Hepatocyte (in vitro differentiated cells): ENCODE measurements at places on chromosomes 13 and 19.
A peak's percentile ranks its signal among the peaks of the same experiment; 100 is the strongest.

DNA sequence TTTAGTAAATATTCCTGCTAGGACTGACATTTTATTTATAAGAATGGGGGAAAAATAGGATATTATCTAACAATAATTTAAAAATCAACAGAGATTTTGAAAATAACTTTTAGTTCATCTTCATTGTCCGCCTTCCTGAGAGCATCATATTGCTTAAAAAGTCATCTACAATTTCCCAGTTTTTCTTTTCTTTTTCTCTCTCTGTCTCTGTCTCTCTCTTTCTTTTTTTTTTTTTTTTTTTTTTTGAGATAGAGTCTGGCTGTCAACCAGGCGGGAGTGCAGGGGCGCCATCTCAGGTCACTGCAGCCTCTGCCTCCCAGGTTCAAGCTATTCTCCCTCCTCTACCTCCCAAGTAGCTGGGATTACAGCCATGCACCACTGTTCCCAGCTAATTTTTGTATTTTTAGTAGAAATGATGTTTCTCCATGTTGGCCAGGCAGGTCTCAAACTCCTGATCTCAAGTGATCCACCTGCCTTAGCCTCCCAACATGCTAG lies 276.3 kb downstream of the DACH1 start:
- DNase-seq: no peak

DNA sequence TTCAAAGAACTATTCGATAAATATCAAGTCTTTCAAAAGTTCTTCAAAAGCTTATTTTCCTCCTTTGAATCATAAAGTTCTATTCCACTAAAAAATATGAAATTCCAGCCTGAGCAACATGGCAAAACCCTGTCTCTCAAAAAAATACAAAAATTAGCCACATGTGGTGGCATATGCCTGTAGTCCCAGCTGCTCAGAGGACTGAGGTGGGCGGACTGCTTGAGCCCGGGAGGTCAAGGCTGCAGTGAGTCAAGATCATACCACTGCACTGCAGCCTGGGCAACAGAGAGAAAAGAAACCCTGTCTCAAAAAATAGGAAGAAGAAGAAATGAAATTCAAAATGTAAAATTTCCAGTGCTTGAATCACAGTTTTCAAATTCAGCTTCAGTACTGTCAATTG lies 24.6 kb downstream of the CAB39L start:
- DNase-seq: no peak

DNA sequence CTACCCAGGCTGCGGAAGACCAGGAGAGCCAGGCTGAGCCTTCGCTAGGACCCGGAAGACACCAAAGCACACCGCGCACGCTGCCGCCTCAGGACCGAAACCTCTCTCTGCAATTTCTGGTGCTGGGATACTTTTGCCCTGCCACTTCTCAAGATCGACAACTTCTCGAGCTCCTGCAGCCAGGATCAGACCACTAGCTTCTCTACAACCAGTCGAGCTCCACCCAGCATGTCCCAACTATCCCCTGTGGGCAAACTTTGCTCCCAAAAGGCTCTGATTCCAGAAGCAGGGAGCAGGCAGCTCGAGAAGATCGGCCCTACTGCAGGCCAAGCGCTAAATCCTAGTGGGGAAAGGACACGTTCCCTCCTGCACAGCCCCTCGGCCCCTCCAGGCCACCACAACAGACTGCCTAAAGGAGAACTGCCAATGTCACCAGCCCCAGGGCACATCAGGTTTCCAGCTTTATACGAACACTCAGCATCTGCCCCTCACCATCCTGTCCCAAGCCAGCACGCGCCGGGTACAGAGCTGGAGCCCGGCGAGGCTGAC lies 979 bp downstream of the AKAP8 start:
- DNase-seq: peak; percentile 77

- DNase-seq: no peak
Observed at GRCh38 chr13:97077341-97077740, 83.1 kb upstream of the OXGR1 start.

DNA sequence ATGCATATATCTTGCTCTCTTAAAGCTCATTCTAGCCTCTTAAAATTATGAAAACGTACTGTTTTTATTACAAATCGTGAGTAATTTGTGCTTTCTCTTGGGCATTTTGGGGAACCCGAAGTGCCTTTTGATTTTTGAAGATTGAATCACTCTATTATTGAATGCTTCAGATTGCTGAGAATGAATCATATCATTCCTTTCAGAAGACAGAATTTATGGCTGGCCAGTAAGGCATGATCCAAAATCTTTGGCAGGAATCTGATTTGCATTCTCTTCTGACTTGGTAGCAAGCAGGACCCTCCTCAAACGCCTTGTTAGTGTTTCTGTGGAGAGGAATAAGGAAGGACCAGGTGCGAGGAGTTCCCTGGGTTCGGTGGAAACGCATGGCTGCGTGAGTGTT lies 49.5 kb downstream of the STARD13 start:
- DNase-seq: no peak

GRCh38 chr19:18814063-18814462 lies 17.7 kb upstream of the UPF1 start:
- DNase-seq: no peak

DNA sequence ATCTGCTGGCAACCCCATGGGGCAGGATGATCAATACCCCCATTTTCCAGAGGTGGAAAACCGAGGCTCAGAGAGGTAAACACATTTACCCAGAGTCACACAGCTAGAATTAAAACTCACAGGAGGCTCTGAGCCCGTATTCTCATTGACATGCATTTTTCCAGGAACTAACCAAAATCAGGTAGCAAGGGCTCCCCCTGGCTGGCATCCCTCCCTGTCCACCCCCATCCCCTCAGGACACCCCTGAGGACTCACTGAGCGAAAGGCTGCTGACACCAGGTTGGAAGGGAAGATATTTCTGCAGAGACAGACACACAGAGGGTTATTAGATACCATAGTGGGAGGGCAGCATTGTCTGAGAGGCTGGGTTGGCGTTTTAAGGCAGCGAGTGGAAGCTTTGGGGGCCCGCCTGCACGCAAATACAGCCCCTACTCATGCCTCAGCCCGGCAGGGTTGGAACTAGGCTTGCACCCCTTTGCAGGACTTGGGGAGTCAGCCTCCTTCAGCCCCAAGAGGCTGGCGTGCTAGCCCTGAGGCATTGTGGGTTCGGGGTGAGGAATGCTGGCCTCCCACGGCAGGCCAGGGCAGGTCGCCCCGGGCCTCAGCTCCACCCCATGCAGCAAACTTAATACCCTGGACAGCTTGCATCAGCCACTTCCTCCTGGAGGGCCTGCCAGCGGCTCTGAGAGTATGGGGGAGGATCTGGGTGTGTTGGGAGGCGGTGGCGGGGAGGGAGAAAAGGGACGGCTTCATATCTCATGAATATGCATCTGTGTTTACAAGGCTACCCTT lies 3.9 kb downstream of the SLC1A5 start:
- DNase-seq: peak; percentile 84

- DNase-seq: no peak
Observed at GRCh38 chr13:111267205-111267604, 53.2 kb upstream of the TEX29 start.

GRCh38 chr19:45952686-45953505 lies 20.8 kb downstream of the NOVA2 start:
- peak; percentile 85 for DNase-seq

- no peak for DNase-seq
Observed at GRCh38 chr13:87792878-87793277, 121.7 kb downstream of the SLITRK5 start.

DNA sequence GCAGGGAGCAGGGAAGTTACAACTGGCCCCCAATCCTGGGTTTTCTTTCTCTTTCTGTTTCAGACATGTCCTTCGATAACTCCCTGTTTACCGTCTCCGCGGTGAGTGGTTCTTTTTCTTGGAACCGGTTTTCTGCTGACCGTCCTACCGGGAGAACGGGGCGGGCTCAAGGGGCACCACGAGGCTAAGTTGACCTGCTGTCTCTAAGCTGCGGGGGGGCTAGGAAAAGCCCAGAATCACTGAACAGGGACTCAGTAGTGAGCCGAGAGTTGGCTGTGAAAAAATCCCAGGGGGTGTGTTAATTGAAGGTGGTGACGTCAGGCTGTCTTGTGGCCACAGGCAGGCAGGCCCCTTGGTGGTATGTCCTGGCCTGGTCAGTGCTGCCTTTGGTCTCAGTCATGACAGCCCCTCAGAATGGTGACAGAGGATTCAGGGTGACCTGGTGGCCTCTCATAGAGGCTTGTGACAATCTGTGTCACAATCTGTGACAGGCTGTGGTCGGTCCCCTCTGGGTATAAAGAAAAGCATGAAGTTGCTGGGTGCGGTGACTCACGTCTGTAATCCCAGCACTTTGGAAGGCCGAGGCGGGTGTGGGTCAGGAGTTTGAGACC lies 8.1 kb upstream of the CARM1 start:
- DNase-seq: peak; percentile 58

DNA sequence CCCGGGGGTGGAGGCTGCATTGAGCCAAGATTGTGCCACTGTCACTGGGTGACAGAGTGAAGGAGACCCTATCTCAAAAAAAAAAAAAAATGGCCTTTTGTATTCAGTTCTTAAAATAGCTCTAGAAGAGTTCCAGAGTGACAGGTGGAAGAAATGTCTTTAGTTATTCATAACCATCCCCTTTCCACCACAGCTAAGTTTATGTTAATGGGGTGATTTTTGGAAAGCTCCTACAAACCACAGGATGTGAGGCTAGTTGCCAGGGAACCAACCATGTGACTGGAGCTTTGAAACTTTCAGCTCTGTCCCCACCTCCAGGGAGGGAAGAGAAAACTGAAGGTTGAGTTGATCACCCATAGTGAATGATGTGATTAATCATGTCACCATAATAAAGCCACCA lies 6.9 kb downstream of the ZNF490 start:
- DNase-seq: no peak

- no peak for DNase-seq
Observed at GRCh38 chr13:113887700-113888201, 23.9 kb upstream of the GAS6 start.
